ENCODE measurements at places on chromosomes 16 and 17.

DNA sequence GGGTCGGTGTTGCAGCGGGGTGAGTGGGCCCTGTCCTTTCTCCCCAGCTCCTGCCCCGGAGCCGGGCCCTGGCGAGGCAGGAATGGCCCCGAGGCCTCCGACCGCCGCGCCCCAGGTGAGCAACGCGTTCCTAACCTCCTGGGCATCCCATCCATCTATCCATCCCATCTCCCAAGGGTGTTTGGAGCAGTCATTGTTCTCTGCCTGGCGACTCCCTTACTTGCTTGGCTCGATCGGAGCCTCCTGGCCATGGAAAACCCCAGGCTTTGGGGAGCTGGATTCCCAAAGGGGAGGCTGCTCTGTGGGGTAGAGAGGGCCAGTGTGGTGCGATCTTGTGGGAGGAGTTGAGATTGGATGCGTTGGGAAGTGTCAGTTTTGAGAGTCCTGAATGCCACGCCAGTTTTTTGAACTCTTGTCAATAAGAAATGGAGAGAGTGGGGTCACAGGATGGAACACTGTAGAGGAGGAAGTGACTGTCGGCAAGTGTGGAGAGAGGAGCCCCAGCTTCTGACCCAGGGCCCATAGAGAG is 684 bp downstream of the ZFP90 start:
- DNase-seq = peak; percentile 32

DNA sequence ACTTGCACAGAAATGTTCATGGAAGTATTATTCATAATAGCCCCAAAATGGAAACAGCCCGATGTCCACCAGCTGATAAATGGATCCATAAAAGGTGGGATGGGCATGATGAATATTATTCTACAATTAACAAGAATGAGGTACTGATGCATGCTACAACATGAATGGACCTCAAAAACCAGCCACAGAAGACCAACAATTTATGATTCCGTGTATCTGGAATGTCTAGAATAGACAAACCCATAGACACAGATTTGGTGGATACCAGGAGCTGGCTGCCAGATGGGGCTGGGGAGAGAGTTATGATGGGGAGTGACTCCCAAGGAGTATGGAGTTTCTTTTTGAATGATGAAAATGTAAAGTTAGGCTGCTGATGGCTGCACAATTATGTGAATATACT is 10.8 kb upstream of the NAGLU start:
- DNase-seq = no peak

- no peak for DNase-seq
Measured at GRCh38 chr16:86994651-86995171, 322.5 kb downstream of the C16orf95 start.

GRCh38 chr16:22937169-22937568 is 123.2 kb downstream of the HS3ST2 start:
- no peak for DNase-seq

DNA sequence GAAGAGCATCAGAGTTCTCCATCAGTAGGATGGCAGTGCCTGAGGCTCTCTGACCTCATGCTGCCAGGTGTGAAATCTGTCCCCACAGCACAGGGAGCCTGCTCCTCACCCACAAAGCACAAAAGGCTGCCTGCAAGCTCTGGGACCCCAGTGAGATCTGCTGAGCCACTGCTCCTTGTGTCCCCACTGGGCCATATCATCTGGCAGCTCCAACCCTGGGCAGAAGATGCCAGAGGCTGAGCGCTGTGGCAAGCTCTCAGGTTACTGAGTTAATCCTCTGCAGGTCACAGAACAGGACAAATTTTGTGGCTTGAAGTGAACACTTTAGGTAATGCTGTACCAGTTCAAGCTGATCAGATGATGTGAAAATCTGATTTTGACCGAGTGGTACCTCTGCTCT is 26.7 kb upstream of the ERN1 start:
- no peak for DNase-seq

DNA sequence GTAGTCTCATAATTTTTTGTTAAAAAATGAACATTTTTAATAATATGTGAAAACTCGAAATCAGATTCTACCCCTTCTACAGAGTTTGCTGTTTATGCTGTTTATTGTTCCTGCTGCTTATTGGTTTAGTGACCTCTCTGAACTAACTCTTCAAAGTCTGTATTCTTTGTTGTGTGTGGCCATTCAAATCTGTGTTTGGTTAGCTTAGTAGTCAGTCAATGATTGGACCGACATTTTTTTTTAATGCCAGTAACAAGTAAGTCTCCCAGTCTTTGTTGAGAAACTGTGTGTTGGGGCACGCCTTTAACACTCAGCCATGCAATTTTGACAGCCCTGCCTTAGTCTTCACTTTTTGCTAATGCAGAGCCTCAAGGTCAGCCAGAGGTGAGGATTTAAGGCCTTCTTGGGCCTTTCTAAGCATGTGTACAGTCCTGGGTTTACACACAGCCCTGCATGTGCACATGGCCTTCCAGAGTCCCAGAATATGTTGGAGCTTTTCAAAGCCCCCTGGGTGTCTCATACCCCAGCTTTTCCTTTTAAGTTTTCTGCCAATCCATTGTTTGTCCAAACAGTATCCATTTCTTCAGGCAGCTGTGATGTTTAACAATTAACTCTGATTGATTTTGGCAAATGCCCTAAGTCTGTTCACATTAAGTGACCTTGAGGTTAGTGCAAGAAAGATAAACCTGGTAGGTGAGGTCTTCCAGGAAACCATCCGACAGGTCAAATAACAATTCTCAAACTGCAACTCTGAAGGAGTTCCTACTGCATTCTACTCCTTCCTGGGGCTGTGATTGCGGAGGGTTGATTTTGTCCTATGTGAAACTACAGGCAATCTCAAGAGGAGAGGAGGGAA is 389.3 kb downstream of the PMP22 start:
- no peak for DNase-seq

- no peak for DNase-seq
Measured at GRCh38 chr17:58324056-58324408, 4.6 kb downstream of the TSPOAP1 start.

GRCh38 chr16:73068541-73069401 is 20.8 kb upstream of the ZFHX3 start:
- no peak for DNase-seq

DNA sequence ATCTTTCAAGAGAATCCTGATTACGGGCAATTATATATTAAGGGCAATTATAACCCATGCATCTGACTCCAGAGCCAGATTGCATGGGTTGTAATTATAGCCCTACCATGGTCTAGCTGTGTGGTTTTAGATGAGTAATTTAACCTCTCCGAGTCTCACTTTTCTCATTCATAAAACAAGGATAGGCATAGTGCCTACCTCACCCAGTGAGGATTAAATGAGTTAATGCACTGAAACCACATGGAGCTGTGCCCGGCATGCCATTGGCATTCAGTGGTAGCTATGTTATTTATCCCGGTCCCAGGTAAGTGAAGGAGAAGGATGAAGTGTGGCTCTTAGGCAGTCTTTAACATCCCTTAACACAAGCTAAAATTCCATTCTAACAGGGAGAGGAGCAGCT is 6.3 kb downstream of the SNX20 start:
- no peak for DNase-seq

GRCh38 chr17:43396491-43397060 is 2.2 kb upstream of the ARL4D start:
- no peak for DNase-seq

- peak; percentile 23 for DNase-seq
Measured at GRCh38 chr16:57473176-57473840, 10.8 kb downstream of the POLR2C start.

DNA sequence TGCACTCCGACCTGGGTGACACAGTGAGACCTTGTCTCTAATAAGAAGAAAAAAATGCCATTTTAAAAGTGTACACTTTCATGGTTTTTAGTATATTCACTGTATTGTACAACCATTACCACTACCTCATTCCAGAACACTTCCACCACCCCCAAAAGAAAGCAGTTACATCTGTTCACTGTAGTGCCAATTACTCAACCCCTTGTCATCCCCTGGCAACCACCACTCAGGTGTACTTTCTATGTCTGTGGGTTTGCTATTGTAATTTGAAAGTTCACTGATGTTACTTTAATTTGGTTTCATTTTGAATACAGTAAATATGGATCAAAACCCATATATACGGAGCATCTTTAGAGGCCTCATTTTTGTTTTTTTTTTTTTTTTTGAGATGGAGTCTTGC is 6.1 kb downstream of the ZG16 start:
- DNase-seq = no peak

DNA sequence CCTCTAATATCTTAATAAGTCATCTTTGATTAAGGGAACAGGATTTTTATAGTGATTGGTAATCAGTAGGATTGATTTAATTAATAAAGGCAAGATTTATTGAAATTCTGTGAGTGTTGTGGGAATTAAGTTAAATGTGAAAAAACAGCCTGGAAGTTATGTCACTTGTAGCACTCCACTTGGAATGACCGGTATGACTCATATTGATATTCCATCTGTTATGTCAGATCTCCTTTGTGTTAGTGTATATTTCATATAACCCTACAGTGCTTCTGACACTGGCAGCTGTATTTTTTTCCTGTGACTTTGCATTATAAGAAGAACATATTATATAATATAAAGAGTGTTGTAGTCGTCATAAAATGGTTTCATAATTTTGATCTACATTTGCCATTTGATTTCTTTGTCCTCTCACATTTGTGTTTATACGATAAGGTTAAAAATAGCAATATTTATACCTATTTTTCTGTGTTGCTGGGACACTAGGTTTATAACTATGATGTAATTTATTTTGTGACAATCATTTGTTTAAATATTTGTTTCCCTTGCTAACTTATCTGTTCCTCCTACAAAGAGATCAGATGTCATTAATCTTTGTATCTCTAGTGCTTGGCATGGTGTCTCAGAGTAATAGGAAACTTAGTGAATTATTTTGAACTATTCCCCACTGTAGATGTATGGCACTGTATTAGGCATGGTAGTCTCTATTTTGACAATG is 249.0 kb downstream of the BCAS3 start:
- no peak for DNase-seq

DNA sequence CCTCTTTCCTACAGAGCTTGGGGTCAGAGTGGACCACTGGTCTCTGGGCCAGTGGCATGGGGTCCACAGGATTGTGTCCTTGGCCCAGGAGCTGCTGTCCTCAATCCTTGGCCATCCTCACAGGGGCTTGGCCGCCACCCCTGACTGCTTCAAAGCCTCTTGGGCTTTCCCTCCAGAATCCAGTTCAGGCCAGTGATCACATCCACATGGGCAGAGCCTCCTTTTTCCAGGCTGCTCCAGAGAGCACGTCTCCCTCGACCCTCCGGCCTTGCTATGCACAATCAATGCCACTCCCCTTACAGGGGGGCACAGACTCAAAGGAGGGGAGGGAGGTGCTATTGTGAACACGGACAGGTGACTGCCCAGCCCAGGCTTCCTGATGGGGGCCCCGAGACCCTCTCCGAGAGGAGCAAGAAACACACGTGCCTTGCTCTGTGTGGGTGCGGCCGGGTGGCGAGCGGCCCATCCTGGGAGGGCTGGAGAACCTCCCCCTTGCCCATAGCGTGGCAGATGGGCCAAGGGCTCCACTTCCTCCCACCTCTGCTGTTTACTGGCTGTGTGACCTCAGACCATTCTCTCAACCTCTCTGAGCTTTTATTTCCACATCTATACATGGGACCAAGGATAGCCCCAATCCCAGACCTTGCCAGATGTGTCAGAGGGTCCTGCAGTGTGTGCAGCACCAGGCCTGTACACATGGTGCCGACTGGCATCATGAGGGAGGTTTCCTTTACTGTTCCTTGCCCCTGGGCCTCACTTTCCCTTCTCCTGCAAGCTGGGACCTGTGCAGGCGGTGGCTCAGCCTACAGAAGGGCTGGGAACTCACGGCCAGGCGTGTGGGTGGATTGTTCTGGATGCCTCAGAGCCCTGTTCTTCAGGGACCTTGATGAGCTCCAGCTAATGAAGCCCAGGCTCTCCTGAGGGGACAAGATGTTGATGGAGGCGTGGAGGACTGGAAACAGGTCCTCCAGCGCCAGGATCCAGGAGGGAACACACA is 229.0 kb upstream of the GSE1 start:
- no peak for DNase-seq

DNA sequence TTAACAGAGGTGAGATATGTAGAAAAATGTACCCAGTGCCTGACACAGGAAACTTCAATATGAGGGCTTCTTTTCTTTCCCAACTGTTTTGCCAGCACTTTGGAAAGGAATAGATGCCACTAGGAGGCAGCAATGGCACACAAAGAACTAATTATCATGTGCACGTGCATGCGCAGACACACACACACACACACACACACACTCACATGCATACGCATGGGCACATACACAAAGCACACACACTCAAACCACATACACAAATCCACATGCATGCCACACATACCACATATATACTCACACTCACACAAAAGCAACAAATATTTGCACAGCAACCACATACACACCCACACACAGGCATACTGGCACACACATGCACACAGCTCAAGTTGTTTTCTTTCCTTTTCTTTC is 8.8 kb upstream of the CEP112 start:
- DNase-seq = peak; percentile 58

DNA sequence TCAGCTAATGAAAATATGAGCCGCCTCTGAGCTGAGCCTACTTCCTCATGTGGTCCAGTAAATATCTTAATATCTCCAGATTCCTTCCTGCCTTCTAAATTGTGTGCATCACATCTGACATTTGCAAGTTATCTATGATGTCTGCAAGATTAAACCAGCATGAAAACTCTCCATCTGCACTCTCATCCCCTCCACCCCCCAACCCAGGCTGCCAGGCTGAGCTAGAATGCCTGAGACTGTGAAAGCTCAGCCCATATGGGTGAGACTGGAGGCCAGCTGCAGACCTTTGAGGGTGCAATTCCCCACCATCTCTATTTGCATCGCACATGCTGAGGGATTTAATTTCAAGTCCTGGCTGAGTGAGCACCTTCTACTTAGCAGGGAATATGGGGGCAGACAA is 82.8 kb downstream of the ASIC2 start:
- DNase-seq = no peak

DNA sequence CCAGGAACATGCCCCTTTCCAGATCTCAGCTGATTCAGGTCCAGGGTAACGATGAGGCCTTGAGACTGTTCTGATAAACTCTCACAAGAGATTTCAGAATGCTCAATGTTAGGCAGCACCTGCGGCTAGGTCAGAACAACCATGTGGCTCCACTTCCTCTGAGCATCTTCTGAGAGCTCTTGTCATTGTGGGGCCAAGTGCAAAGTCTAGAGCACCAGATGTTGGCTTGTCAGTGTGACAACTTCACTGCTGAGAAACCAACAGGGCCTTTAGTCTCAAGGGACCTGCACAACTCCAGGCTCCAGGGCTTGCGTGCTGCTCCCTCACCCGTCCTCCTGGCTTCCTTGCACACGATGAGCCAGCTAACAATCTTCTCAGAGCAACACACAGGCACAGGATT is 29.0 kb downstream of the FCSK start:
- DNase-seq = no peak

- DNase-seq = no peak
Measured at GRCh38 chr17:80770881-80771611, 220.6 kb upstream of the CHMP6 start.

GRCh38 chr17:68301438-68301959 is 10.2 kb downstream of the ARSG start:
- no peak for DNase-seq

Measured in stimulated activated CD8-positive, alpha-beta memory T cell treated with anti-CD3 and anti-CD28 coated beads, Interleukin-4, amount 100 ng/mL, for 48 hours (primary cell).